ENCODE measurements at places on chromosomes 3 and 15.

DNA sequence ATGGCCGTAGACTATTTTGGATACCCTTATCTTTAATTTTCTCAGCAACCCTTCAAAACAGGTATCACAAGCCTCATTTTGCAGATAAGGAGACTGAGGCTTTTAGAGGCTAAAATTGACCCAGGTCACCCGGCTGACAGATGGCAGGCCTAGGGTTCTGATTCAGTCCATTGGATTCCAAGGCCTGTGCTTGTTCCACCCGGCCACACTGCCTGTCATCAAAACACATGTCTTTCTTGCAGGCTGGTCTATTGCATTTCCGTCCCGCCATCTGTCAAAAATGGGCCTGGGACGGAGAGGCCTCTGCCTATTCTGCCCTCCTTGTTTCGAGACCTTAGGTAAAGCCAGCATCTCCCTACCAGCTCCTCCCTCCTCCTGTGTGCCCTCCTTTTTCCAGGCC is 8.1 kb downstream of the INAFM2 start:
- DNase-seq = no peak

- no peak for DNase-seq
Observed at GRCh38 chr15:33191591-33191990, 2.9 kb downstream of the FMN1 start.

- no peak for DNase-seq
Observed at GRCh38 chr3:86990012-86990733, 776 bp downstream of the VGLL3 start.

DNA sequence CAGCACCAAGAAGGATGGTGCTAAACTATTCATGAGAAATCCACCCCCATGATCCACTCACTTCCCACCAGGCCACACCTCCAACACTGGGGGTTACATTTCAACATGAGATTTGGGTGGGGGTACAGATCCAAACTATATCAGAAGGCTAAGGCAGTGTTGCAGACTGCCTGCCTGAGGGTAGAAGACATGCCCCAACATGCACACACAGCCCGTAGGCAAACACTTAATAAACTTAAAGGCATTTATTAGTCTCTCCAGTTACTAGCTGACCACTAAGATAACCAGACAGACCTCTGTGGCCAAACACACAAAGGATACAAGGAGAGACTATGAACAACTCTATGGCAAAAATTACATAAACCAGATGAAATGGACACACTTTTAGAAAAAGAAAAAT is 10.2 kb downstream of the FAM162A start:
- DNase-seq = no peak

DNA sequence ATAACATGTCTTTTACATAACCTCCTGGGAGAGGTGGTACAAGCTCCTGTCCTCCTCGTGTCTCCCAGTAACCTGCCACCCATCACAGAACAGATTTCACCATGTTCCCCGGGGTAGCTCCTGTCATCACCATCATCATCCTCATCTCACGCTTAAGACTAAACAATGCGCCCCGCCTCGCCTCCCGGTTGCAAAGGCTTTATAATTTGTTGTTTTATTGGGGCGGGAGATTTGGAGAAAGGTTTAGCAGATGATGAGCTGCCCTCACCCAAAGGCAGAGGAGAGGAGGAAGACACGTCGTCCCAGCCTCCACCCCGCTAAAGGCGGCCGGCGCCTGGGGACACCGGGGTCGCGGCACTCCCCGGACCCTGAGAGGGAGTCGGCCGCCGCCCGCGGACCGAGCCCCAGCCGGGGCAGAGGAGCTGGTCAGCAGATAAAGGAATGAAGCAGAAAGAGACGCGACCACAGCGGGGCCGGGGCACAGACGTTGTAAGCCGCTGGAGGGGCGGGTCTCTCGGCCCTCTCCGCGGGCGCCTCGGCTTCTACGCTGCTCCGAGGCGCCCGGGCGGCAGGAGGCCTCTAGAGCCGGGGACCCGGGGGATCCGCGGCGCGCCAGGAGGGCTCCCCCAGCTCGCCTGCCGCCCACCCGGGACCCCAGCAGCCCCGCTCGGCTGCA is 589 bp downstream of the HERC1 start:
- peak; percentile 15 for DNase-seq

DNA sequence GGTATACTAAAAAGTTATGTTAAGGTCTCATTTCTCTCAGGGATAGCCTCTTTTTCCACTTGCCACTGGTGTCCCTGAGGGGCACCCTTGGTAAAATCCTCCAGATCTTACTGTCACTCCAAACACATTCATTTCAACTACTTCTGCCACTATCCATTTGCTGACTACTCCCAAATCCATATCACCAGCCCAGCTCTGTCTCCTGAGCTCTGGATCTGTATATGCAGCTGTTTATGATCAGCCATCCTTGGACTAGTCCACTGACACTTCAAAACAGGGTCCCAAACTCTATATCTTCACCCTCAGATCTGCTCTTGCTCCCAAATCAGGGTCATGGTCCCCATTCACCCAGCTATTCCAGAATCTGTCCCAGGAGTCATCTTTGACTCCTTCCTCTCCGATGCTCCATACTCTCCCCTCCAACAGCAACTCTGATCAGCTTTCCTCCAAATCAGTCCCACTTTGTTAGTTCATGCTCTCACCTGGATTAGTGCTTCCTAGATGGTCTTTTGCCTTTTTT is 9.9 kb downstream of the NCEH1 start:
- no peak for DNase-seq

- no peak for DNase-seq
Observed at GRCh38 chr15:92817339-92817886, 82.7 kb upstream of the CHD2 start.

GRCh38 chr3:64674591-64675076 is 13.2 kb downstream of the ADAMTS9 start:
- no peak for DNase-seq

GRCh38 chr3:95615592-95616310 is 1198.6 kb upstream of the EPHA6 start:
- DNase-seq = no peak

All from central memory CD8-positive, alpha-beta T cell (primary cell).